ENCODE measurements at places on chromosomes 7 and 10. TPM values are rescaled to one million over a fixed set of nuclear protein-coding genes. Genes with fewer than 3 reads are reported as not detected.

Gene EEF1AKMT2
- 13.5 TPM for polyA plus RNA-seq

DNA sequence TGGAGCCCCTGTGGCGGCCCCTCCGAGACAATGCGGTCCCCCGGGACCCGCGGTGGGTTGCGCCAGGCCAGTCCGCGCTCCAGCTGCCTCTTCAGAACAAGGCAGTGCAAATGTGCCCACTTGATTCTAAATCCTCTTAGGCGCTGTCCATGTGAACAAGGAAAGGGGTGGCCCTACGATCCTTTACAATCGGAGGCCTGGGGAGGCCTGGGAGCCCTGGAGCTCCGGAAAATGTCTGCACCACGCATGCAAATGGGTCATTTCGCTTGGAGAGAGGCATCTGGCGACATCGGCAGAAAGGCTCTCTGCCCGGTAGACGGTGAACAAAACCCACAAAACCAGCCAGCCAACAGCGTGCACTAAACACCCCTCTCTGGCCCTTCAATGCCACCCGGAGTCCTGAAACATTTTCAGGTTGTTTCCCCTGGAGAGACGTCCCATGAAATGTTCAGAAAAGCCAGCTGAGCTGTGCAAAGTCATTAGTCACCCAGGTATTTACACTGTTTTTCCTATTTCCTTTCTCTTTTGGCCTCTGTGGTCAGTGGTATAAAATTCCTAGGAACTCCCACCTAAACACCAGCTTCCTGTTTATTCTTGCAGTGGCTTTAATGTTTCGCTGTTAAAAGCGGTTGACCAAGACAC is 102.8 kb upstream of the ZNF438 start:
- DNase-seq, result no peak

Gene PRSS1
- not detected for polyA plus RNA-seq

DNA sequence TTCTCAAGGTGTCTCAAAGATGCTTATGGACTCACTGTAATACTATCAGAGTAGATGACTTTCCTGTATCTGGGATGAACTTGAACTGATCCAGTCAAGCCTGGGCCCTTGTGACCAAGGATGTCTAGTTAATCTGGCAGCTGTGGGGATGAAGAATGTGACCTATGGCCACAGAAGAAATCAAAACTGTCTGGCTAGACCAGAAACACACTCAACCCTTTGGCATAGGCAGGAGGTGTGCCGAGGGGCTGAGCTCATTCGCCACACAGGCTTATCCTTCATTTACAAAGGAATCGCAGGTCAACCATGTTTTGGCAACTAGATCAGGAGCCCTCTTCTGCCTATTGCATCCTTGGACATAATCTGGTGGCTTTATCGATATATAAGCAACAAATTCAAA is 110.6 kb downstream of the ATXN7L1 start:
- DNase-seq, result no peak

Gene CALML3
- not detected for polyA plus RNA-seq

- no peak for DNase-seq
Observed at GRCh38 chr10:71801361-71801760, 28.0 kb upstream of the VSIR start.
